ENCODE measurements at places on chromosomes 3 and 15.

GRCh38 chr15:75531041-75531450, 48.1 kb downstream of the PTPN9 start:
- DNase-seq = peak; percentile 83

DNA sequence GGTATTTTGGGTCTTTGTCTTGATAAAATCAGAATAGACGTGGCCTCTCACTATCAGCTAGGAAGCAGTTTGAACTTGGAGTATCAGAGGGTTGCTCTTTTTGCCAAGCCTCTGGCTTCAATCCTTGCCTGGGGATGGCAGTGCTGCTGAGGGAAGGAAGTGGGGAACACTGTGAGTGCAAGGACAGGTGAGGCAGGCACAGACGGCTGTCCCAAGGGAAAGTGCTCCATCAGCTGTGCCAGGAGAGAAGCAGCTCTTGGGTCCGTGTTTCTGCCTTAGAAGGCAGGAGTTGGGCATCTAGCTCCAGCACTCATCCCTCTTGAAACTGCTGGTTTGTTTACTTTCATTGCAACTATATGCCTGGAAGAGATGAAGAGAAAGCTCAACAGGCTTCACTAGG, 33.2 kb downstream of the PML start:
- peak; percentile 81 for DNase-seq

- DNase-seq = no peak
These were observed 1357.1 kb upstream of the CADM2 start for GRCh38 chr3:83601704-83602103.

DNA sequence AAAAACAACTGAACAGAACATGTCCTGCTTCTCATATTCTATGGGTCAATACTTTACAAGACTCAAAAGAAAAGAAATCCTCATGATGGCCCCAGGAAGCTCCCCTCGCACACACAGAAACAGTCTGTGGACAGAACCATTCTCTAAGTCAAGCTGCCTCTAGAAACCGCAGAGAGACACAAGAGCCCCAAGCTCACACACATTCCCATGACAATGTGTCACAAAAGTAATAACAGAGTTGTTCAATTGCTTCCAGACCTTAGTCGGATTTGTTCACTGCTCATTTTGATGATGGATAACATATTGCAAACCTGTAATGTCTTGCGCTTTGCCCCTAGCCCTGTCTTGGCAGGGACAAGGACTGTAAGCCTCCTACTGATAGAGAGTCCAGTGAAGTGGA, 60.9 kb downstream of the UMPS start:
- no peak for DNase-seq

GRCh38 chr3:16520241-16520969, 6.9 kb upstream of the RFTN1 start:
- DNase-seq = no peak

DNA sequence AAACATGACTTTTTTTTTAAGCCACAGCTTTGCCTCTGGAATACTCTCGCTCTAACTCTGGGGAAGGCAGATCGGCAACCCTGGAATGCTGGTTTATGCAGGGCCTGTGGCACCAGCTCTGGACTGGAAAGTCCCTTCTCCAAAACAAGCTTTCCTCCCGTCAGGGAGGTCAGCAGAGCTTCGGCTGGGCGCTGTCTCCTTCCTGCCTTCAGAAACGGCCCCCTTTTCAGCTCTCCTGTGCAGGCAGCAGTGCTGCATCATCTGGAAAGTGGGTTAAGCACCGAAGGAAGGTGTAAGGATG, 42.7 kb upstream of the SKOR1 start:
- no peak for DNase-seq

DNA sequence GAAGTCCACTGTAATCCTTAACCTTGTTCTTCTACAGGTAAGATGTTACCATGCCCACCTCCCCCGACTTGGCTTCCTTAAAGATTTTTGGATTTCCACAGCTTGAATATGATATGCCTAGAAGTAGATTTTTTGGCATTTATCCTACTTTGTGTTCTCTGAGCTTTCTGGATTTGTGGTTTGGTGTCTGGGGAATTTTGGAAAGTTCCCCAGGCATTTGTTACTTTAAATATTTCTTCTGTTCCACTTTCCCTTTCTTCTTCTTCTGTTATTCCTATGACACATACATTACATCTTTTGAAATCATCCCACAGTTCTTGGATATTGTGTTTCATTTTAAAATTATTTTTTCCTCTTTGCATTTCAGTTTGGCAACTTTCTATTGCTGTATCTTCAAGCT, 122.1 kb upstream of the TMEM108 start:
- DNase-seq = no peak

DNA sequence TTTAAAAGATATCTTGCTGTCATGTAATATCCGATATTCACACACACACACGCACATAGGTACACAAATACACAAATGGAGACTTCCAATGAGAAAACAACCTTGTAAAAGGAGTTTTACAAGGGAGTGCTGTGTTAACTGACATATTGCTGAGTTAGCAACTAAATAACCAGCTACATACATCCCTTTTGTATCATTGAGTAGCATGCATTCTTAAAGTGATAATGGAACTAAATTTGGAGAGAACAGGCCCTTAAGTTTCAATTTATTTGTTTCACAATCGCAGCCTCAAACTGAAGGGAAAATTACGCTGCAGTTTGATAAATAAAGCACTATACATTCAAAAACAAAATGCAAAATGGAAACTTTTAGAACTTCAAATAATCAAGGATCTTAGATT, 1046.0 kb upstream of the NR2F2 start:
- DNase-seq = no peak

GRCh38 chr3:178001670-178002101, 534.5 kb upstream of the KCNMB2 start:
- DNase-seq = no peak

DNA sequence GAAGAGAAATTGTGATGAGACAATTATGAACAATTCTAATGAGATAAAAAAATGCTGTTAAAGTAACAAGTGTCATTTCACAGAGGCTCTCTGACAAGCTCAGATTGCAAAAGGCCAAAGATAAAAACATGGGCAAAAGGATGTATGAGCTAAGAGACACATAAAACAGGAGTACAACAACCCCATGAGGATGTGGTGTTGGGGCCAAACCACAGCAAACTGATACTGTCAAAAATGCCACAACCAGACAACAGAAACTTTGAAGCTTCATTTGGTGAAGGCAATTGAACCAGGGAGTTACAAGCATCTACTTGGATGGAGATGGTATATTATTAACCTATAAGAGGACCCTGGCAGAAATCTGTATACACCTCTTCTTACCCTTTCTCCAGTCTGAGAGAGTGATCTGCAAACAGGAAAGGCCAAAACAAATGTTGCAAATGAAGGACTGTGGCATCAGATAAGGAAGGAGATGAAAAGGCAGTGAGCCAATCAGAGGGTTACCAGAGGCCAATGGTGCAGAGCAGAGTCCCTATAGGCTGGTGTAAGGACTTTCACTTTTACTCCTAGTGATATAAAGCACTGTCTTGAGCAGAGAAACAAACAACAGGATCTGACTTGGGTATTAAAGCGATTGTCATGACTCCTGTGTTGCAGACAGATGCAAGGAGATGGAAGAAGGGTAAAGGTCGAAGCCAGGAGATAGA, 659.0 kb downstream of the NTRK3 start:
- no peak for DNase-seq

- DNase-seq = no peak
These were observed 969.0 kb upstream of the ALCAM start for GRCh38 chr3:104397713-104398112.

DNA sequence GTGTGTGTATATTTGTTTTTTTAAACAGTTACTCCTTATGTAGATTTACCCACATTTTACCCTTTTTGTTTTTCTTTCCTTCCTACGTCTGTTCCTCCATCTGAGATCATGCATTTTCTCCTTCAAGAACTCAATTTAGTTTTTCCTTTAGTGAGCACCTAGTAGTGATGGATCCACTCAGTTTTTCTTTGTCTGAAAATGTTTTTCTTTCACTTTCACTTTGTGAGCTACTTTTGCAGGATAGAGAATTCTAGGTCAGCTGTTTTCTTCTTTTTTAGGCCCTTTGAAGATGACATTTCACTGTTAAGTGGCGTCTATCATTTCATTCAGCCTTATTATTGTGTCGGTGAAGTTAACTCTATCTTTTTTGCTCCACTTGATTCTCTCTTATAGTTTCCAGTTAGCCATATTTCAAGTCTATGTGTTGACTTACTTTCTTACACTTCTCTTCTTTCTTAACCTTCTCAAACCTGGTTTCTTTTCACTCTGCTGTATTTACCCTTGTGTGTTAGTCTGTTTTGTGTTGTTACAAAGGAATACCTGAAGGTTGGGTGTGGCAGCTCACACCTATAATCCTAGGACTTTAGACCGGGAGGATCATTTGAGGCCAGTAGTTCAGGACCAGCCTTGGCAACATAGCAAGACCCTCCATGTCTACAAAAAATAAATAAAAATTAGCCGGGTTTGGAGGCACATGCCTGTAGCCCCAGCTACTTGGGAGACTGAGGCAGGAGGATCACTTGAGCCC, 55.8 kb downstream of the PRKCI start:
- no peak for DNase-seq

- DNase-seq = no peak
These were observed 13.1 kb downstream of the CCR1 start for GRCh38 chr3:46194868-46195553.

DNA sequence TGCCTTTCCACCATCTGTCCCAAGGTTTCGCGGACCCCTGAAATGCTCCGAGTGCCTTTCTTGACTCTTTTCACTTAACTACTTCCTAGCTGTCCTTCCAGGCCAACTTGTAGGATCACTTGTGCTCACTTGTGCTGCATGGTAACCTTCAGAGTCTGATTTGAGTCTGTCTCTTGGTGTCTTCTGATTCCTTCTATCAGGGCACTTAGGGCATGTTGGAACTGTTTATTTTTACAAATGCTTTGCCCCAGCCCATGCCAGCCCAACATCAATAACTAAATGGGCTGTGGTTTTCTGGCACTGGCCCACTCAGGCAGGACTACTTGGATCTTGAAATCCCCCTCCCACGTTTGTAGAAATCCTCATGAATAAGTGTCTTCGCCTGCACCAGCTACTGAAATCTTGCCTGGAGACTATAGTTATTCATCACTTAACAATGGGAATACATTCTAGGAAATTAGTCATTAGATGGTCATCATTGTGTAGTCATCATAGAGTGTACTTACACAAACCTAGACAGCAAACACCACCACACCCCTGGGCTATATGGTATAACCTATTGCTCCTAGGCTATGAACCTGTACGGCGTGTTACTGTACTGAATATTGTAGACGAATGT, 123.1 kb upstream of the STRIT1 start:
- DNase-seq = no peak

GRCh38 chr3:151974067-151974466, 100.6 kb downstream of the SUCNR1 start:
- DNase-seq = no peak

DNA sequence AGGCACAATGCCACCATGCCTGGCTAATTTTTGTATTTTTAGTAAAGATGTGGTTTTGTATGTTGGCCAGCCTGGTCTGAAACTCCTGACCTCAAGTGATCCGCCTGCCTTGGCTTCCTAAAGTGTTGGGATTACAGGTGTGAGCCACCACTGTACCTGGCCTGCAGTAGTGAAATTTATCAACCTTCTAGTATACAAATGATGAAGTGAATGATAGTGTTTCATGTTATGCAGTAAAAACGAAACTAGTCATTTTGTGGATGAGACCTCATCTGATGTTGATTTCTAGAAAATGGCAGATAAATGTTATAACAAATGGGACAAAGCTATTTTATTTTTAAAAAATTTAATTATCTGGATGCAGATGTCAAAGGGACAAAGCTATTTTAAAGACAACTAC, 32.9 kb downstream of the NXPE3 start:
- no peak for DNase-seq

GRCh38 chr3:13879946-13880810, at the start of gene WNT7A:
TSS of gene WNT7A (minus strand) at chr3:13880071. CDS start at chr3:13879816, 255 bp downstream.
- DNase-seq = peak; percentile 48

DNA sequence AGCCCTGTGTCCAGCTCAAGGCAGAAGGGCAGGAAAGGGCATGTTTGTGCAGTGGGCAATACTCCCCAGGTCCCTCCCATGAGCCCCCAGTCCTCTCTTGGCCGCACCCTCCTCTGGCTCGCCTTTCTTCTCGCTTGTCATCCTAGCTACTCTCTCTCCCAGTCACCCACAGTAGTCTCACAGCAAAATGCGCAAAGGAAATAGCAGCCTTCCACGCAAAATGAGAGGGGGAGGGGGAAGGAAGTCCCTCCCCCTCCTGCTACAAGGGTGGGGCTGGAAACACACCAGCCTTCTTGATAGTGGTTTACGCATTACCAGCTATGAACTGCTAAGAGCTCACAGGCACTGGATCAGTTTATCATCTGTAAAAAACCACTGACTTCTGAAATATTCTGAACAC, 83.8 kb downstream of the GADL1 start:
- DNase-seq = no peak

DNA sequence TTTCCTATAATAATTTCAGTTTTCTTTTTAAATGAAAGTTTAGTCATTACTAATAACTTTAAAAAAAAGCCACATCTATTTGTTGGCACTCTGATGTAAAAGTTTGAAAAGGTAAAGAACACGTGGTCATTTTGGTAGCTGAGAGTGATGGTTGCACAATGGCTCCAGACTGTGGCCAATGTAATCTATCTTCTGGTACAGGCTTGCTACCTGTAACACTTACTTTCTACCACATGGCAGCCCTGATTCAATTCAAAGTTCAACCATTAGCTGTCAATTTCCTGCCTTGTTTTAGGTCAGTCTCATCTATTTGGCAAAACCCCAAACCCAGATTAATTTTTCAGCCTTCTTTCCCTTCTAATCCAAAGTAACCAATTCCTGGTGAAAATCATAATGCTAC, 126.1 kb downstream of the TUSC7 start:
- DNase-seq = no peak

DNA sequence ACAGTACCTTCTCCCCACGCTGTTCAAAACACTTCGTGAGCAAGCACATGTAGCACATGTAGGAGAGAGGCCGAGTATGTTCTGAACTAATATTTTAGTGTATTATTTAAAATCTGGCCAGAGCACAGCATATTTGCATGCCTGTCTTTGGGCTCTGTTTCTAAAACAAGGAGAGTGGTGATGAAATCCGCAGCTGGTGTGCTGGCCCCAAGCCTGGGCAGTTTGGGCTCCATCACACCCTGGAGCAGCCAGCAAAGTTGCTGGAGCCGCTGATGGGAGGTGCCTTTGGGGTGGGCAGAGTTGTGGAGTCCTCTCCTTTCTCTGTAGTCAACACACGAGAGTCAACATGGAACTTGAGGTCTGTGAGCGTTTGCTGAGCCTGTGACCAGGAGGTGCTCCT, 116.6 kb downstream of the SLCO3A1 start:
- peak; percentile 75 for DNase-seq

- no peak for DNase-seq
These were observed 188.3 kb downstream of the LSAMP start for GRCh38 chr3:116256843-116257485.

- DNase-seq = peak; percentile 78
These were observed at the start of gene SCG3 for GRCh38 chr15:51681303-51681963. TSS of gene SCG3 (plus strand) at chr15:51681503. CDS start at chr15:51681756, 253 bp downstream.

DNA sequence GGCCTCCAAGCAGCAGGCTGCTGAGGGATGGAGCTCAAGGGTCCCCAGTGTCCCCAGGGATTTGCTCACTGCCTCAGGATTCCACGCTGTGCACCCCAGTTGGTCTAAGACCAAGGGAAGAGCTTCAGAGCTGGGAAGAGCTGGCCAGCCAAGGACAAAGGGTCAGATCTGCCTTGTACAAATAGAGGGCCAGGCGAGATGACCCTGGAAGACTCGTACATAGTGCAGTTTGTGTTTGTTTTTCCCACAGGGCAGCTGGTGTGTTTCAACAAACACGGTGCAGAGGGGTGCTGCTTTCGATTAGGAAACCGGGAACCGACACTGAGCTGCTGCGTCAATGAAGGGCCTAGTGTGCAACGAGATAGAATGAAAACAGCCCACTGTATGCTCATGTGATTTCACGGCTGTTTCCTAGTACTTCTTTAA, 56.1 kb upstream of the TRPM1 start:
- no peak for DNase-seq

Measured in sigmoid colon (tissue), 7 donors.